ENCODE measurements at places on chromosomes 3 and 15.
A peak's percentile ranks its signal among the peaks of the same experiment; 100 is the strongest.

DNA sequence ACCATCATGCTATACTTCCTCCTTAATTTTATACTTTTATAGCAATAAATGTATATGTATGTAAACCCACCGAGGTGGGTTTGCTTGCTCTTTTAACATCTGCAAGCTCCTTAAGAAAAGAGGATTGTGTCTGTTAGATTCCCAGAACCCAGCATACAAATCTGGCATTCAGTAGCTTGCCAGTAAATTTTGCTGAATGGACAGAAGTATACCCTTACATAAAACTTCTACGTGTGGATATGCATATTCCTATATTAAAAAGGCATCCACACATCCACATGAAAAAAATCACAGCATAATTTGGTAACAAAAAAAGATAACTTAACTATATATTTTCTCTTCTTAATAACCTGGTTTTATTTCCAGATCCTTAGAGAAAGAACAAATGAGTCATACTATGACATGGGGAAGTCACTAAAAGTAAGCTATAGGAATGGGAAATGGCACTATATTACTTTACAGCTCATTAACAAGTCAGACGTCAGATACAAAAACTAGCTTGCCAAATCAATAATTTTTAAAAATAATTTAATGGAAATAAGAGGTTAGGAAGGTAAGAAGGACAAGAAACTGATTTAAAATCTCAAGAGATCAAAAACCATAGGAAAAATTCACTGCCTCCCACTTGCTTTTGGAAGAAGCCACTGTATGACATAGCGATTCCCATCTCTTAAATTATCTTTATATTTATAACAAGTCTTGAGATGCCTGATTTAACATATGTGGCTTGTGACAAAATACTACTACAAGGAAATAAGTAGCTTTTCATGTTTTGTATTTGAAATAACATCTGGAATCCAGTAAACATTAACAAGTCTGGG is 68.7 kb downstream of the SUMF1 start:
- DNase-seq = no peak

DNA sequence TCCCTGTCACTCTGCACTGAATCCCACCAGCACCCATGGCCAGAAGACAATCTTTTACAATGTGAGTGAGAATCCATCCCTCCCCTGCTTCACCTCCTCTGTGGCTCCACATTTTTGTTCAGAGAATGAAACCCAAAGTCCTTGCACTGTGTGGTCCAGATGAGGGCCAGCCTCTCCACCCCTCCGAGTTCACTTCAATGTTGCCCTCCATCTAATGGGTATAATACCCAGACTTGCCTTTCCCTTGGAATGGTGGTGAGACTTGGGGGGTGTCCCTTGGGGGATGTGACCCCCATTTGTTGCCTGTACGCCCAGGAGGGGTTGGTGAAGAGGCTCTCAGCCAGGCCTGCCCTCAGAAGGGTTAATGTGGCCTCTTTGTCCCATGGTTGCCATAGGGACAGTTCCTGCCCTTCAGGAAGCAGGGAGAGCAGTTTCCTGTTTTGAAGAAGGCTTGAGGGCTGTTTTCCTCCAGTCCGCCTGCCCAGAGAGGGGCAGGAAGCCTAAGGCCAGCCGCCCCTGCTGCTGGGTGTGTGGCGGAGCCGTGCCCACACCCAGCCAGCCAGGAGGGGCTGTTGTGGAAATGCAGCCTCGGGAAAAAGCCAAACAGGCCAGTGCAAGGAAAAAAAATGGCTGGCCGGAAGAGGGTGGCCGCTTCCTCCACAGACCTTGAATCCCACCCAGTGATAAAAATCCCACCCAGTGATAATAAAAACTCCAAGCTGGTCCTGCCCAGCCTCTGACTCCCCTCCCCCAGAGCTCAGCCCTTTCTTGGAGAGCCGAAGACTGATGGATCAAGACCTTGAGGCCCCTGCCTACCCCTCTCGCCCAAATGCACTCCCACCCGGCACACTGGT is 14.6 kb upstream of the FGD5 start:
- DNase-seq = no peak

DNA sequence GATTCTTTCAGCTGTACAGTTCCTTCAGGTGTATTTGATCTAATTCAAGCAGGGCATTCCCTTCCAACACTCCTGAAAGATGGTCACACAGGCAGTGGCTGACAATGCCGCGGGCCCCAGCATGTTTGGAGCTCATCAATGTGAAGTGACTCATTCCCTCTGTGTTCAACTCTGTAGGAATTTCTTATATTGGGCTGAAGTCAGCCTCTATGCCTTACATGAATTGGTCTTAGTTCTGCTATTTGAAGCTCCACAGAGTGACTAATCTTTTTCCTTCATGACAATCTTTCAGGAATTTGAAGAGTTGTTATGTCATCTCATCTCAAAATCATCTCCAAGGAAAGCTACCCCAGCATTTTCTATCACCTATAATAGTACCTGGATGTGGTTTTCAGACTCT is 142.5 kb upstream of the C2CD4B start:
- no peak for DNase-seq

DNA sequence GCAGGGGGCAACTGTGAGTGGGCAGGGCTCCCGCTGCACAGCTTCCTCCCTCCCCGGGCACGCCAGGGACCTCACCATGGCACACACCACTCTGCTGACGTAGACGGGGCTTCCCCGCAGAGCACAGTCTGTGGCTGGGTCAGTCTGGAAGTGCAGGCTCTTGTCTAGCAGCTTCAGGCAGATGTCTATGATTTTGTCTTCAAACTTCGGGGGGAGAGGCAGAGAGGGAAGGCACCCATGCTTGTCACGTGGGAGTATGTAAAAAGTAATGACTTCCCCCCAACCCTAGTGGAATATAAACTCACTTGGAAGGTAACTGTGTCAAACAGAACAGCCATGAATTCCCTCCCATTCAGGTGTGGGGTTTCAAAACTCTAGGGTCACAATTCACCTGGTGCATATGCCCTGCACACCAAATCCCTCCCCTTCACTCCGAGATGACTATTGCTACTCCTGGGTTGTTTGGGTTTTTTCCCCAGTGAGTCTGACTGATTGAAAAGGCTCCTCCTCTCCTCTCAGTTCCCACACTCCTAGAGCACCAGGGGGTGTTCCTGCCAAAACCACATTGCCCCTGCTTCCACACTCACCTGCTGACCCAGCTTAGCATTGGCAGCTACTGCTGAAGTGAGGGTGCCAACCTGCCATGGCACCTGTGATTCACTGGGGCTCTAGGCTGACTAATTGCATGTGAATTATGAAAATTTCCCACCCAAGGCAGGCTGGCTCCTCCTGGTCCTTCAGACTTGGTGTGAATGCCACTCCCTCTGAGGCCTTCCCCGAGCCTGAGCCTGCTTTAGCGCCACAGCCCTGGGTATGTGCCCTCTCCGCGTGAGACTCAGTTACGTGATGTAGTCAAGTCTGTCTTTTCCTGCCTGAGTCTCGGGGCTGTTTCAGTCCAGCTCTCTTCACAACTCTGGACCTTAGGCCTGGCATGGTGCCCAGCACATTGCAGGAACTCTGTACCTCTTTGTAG is 13.0 kb downstream of the TGM5 start:
- DNase-seq = peak; percentile 38

DNA sequence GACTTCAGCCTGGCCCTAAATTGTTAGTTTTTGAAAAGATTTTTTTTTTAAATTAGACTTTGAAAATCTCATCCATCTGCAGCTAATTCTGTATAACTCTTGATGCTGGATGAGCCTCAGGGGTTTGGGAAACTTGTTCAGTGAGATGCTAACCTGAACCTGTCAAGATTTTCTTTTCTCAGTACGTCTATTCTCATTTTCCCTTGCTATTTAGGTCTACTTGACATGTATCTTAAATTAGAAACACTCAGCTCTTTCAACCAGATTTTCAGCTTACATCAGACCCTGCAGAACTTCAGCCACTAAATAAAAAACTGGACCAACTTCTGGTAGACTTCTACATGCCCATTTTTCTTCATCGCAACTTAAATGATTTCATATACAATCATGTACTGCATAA is 61.4 kb downstream of the MFSD1 start:
- DNase-seq = no peak

- no peak for DNase-seq
Observed at GRCh38 chr15:63329567-63330350, 51.9 kb downstream of the CA12 start.

DNA sequence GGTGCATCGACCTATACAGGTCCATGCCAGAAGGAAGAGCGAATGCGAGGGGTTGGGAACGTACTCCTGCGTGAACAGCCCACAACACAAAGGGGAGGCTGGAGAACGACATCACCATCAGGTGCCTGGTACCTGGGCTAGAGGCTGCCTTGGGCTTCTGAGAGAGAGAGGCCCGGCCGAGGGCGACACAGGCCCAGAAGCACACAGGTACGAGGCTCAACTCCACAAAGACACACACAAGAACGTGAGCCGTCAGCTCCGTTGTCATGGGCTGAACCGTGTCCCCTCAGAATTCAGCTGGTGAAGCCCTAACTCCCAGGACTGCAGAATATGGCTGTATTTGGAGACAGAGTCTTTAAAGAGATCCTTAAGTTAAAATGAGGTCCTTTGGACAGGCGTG is 134.3 kb downstream of the ATP10A start:
- DNase-seq = no peak

- no peak for DNase-seq
Observed at GRCh38 chr3:41863024-41863423, 98.9 kb downstream of the ULK4 start.

- no peak for DNase-seq
Observed at GRCh38 chr3:128590948-128591347, 59.7 kb downstream of the RPN1 start.

GRCh38 chr3:158846803-158847451 is 45.1 kb downstream of the MFSD1 start:
- DNase-seq = no peak

GRCh38 chr3:37899101-37899707 is 37.5 kb downstream of the CTDSPL start:
- no peak for DNase-seq

DNA sequence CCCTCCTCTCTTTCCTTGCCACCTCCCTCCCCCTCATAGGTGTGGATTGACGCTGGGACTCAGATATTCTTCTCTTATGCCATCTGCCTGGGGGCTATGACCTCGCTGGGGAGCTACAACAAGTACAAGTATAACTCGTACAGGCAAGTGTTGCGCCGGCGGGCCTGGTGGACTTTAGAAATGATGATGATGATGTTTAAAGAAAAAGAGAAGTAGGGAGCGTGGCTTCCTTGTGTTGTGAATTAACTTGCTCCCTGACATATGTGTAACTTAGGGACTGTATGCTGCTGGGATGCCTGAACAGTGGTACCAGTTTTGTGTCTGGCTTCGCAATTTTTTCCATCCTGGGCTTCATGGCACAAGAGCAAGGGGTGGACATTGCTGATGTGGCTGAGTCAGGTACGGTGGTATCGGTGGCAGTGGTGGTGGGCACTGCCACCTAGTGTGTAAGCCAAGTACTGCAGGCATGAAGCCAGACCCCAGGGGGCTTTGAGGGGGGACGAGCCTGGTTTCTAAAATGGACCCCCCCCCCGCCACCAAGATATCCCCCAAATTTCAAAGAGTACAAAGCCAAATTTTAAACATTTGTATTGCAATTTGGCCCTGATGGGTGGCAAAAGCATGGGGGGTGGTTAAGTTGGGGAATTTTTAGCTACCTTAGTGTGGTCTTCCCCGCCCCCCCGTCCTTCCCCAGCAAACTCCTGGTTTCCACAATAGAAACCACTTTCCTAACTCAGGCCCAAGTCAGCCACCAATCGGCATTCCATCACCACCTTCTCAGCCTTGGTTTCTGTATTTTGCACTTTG is 65.6 kb downstream of the SLC6A6 start:
- peak; percentile 55 for DNase-seq

DNA sequence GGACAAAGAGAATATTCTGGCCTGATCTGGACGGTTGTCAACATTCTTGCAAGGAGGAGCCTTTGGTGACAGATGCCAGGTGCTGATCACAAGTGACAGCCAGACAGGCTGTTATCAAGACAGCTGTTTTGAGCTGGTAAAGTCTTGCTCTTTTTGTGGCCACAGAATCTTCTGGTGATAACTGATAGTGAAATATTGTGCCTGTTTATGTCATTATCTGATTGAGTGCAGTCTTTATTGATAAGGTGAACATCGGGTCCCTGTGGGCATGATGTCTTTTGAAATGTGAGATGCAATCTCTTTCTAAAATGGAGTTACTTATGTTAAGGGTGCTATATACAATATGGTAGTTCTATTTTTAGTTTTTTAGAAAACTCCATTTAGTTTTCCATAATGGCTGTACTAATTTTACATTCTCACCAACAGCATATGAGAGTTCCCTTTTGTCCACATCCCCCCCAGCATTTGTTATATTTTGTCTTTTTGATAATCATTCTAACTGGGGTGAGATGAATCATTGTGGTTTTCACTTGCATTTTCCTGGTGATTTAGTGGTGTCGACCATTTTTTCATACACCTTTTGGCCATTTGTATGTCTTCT is 10.7 kb downstream of the CEP63 start:
- no peak for DNase-seq

GRCh38 chr3:16257309-16257708 is 7.4 kb downstream of the DPH3 start:
- no peak for DNase-seq

DNA sequence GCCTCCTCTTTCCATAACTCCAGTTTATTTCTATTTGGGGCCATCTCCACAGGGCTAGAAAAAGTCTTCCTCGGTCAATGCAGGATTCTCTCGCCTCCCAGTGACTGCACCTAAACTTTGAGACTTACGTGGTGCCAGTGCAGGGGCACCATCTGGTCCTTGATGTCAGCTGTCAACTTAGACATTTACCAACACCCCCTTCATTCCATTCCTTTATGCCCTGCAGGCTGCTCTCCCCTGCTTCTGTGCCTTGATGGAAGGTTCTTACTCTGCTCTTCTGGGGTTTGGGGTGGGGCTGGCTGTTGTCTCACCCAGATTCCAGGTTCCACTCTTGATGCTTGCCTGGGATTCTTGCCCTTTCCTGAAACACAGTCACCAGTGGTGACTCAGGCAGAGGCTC is 101.8 kb downstream of the ST8SIA2 start:
- DNase-seq = no peak
